ENCODE measurements at places on chromosomes 5 and 9.

- no peak for DNase-seq
Observed at GRCh38 chr9:70291446-70291845, 32.7 kb downstream of the SMC5 start.

GRCh38 chr5:172999372-172999973 lies 15.9 kb downstream of the ATP6V0E1 start:
- DNase-seq: no peak

- no peak for DNase-seq
Observed at GRCh38 chr5:167232675-167233311, 1058.7 kb upstream of the WWC1 start.

DNA sequence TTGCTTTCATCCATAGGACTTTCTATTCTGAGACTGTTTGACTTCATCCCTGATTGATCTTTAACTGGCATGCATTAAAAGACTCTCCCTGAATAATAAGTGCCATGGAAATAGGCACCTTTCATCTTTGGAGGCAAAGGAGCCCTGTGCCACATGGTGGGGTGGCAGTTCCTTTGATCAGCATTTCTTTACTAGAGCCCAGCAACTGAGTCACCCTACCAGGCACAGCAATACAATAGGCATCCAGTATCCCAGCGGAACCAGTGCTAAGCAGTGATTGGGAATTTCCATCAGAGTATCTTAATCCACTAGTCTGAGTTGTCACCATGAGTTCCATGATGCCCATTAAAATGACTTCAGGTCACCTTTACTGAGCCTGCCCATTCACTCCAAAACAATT lies 476.1 kb upstream of the MPDZ start:
- no peak for DNase-seq

GRCh38 chr5:115496936-115497576 lies 47.5 kb downstream of the FEM1C start:
- no peak for DNase-seq

DNA sequence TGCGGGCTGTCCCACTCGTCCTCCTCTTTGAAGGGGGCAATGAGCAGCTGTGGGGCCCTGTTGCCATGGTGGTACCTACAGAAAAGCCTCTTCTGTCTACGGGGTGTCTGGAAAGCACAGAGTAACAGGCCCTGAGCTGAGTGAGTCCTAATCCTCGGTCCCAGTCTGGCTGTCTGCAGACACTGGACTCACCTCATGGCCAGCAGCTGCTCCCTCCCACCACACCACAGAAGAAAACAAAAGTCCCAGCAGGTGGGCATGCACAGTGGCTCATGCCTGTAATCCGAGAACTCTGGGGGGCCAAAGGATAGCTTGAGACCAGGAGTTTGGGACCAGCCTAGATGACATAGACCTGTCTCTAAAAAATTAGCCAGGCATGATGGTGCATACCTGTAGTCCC lies 19.9 kb downstream of the P4HA2 start:
- no peak for DNase-seq

DNA sequence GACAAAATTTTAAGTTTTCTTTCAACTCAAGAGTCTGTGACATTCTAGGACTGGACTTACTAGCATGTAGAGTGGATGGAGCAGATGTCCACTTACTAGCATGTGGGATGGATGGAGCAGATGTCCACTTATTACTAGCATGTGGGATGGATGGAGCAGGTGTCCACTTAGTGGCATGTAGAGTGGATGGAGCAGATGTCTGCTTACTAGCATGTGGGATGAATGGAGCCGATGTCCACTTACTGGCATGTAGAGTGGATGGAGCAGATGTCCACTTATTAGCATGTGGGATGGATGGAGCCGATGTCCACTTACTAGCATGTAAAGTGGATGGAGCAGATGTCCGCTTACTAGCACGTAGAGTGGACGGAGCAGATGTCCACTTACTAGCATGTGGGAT lies 2.4 kb downstream of the SLC36A1 start:
- DNase-seq: no peak

DNA sequence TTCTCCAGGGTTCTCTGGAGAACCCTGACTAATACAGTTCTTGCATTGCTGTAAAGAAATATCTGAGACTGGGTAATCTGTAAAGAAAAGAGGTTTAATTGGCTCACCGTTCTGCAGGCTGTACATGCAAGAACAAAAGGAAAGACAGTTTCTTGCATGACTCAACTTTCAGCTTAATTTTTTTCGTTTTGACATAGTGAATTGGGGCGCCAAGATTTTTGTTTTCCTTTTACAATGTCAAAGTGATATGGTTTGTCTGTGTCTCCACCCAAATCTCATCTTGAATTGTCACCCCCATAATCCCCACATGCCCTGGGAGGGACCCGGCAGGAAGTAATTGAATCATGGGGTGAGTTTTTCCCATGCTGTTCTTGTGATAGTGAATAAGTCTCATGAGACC lies 11.8 kb upstream of the CRHBP start:
- no peak for DNase-seq

Data from NCI-H2107 (cell line).